ENCODE measurements at places on chromosomes 16 and 17.
A peak's percentile ranks its signal among the peaks of the same experiment; 100 is the strongest.

DNA sequence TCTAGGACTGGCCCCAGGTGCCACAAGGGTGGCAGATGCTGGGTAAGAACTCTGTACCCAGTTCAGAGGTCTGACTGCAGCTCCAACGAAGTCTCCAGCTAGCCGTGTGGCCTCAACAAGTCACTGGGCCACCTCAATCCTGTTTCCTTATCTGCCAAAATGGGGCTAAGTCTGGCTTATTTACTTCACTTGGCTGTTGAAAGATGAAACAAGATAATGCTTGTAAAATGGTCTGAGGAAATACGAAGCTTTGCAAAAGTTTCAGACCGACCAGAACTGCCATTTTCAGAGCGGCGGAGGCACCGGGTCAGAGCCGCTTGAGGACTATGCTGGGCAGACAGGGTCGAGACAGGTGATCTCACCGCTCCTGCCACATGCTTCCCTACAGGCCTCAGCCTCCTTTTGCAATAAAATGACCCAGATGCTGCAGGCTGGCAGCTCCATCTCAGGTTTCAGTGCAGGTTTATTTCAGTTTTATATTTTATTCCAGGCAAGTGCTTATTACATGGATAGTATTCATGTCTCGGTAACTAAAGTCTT, 17.2 kb downstream of the MNT start:
- DNase-seq = peak; percentile 46

- DNase-seq = peak; percentile 39
Observed at GRCh38 chr16:67562918-67563707, 787 bp downstream of the CTCF start.

DNA sequence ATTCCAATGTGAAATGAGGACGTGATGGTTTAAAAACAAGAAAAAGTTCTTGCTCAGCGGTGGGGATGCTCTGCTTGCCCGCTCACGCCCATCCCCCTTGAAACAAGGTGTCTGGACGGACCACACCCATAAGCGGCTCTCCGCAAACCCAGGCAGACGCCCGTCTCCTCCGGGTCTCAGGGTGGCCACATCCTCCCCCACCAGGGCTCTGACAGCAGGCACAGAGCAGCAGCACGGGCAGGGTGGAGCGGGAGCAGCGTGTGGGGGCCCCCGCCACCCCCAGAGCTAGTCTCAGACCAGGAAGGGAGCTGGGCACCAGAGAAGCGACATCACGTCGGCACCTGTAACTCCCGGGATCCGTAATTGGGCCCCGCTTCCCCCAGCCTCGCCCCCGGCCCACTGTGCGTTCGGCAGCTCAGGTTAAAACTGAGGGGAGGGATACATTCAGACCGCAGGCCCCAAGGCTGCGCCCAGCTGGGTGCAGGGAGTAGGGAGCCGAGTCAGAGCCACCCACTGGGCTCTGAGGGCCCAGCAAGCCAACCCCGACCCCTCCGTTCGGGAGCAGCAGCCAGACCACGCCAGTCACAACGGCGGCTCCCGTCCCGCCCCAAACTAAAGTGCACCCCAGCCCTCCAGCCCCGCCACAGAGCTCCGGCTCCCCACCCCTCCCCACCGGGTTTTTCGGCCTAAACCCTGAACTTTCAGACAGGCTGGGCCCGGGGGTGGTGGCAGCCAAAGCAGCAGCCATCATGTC, 22.0 kb downstream of the CLUH start:
- no peak for DNase-seq

GRCh38 chr17:8713878-8714277, 30.8 kb downstream of the CCDC42 start:
- DNase-seq = no peak

DNA sequence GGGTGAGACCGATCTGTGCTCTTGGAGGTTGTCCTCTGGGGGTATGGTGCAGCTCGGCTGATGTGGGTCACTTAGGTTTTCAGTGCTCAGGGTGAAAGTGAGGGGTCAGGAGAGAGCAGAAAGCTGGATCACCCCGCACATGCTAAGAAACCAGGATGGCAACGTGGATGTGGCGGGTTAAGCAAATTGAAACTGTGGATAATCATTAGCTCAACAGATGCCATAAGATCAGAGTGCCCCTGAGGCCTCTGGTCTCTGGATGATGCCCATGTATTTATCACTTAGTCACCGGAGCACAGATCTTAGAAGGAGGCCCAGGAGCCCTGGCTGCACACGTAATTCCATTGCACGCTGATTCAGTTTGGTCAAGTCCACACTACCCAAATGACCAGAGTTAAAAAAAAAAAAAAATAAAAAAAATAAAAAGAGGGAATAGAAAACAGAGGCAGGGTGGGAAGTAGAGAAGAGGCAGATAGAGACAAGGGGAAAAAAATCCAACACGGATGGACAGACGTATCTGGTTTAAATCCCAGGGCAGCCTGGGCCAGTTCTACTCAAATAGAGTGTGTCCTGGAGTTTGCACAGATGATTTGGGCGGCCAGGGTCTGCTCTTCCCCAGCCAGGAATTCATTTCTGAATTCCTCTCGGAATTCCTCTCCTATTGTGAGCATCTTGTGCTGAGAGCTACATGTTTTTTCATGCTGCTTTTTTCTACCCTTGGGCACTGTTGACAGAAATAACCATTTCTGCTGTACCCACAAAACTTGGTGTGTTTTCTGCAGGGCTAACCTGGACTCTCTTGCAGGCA, 378.3 kb downstream of the CPPED1 start:
- no peak for DNase-seq

DNA sequence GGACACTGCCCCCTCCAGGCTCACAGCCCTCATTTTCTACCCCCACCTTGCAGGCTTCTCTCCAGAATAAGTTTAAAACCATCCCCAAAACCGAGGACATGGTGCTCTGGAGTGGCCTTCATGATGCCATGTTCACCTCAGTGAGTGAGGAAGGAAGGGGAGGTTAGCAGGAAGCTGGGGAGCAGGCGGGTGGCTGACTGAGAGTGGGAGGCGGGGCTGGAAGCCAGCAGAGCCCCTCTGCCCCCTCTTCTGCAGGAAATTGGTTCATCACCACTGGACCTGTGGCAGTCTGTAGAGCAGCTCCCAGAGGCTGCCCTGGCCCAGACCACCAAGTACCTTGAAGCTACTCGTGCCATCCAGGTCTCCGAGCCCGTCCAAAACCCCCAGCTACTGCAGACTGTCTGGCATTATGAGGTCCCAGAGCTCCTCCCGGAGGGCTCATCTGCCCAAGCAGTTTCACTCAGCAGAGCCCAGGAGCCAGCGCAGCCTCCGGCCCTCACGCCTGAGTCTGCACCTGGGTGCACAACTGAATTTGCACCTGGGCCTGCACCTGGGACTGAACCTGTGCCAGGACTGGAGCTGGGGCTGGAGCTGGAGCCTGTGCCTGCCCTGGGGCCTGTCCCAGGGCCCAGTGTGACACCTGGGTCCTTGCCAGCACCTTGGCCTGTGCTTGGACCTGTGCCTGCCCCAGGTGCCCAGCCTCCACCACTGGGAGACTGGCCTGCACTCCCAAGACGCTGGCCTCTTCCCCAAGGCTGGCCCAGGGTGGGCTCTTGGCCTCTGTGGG, 19.0 kb downstream of the C16orf96 start:
- DNase-seq = no peak

GRCh38 chr16:4382795-4383357, 11.2 kb downstream of the VASN start:
- no peak for DNase-seq

GRCh38 chr17:18324140-18325050, 9.3 kb downstream of the SMCR8 start:
- no peak for DNase-seq

GRCh38 chr17:37359682-37360188, 16.1 kb upstream of the C17orf78 start:
- no peak for DNase-seq

GRCh38 chr16:74605332-74605731, 1.6 kb downstream of the GLG1 start:
- DNase-seq = no peak

DNA sequence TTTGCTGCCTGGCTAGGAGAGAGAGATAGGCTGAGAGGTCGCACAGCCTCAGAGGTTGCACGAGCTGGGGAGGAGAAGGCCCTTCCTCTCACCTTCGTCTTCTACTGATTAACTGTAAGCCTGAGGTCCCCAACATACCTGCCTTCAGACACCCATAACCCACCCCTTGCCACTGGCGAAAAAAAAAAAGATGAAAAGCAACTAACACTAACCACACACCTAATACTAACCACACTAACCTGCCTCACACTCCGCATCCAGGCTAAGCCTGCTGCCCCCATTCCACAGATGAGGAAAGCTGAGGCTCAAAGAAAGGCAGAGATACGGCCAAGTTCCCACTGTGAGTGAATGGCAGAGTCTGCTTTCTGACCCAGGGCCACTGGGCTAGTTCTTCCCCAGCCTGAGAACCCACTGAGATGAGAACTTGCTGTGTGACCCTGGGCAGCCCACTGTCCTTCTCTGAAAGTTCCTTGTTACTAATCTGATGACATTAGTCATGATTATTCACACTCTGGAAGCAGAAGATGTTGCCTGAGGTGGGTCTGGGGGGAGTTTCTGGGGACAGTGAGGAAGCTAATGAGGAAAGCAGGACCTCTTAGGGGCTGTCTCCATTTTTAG, 4.6 kb downstream of the IL21R start:
- no peak for DNase-seq

DNA sequence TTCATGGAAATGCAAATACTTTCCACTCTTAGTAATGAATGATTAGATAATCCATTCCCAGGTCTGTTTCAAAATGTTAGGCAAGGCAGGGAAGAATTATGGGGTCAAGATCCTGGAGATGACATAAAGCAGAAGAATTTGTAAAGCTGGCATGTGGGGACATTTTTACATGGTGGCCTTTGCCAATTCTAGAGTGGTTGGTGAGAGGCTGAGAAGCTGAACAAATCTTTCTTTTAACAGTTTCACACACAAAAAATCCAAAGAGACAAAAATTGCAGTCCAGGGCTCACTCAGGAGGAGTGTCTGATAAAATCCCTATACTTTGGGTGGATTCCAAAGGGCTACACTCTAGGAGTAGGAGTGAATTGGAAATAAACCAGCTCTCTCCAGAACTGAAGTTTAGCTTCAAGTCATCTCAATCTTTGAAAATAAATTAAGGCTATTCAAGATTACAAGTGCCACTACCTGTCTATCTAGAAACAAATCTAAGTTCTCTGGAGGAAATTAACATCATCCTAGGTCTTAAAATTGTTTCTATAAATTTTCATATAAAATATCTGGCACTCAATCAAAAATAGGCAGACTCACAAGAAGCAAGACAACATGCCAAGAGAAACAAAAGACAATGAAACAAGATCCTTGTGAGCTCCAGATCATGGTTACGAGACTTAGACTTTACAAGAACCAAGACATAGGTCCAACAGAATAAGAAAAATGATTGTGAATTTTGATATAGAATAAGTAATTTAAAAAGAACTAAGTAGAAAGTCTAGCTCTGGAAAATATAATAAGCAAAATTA, 113.0 kb upstream of the AXIN2 start:
- DNase-seq = no peak

GRCh38 chr17:41448506-41448905, 7.7 kb upstream of the KRT38 start:
- DNase-seq = no peak

GRCh38 chr16:50061326-50061725, 4.4 kb upstream of the HEATR3 start:
- DNase-seq = no peak

DNA sequence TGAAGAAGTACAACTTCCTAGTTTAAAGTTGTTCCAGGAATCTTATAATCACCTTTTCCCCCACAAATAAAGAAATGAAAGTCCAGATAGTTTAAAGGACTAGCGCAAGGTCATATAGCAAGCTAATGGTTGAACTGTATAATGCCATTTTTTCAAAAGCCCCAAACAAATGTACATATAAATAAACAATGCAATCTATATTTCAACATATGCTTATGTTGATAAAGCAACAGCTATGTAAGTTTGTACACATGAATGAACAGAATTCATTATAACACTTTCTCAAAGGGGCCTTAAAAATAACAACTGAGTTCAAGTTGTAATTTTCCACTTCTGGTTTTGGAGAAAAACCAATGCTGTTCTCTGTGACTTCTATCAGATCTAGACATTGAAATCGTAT, 1628.6 kb downstream of the CDH8 start:
- no peak for DNase-seq

- DNase-seq = no peak
Observed at GRCh38 chr17:14622615-14623101, 321.8 kb downstream of the HS3ST3B1 start.

- no peak for DNase-seq
Observed at GRCh38 chr17:1027044-1027443, 30.1 kb downstream of the TIMM22 start.

DNA sequence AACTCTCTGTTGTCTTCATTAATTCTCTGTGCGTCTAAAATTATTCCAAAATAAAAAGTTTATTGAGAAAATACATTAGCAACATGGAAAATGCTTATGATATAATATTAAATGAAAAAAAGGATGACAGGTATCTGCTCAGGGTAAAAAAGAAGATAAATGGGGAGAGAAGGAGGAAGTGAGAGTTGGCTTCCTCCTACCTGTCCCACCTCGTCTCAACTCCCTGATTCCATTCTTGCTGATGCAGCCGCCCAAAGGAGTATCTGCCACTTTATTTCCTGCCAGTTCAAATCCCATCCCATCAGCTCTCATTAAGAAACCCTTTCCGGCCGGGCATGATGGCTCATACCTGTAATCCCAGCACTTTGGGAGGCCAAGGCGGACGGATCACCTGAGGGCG, 72.5 kb upstream of the ALOX12 start:
- DNase-seq = no peak

DNA sequence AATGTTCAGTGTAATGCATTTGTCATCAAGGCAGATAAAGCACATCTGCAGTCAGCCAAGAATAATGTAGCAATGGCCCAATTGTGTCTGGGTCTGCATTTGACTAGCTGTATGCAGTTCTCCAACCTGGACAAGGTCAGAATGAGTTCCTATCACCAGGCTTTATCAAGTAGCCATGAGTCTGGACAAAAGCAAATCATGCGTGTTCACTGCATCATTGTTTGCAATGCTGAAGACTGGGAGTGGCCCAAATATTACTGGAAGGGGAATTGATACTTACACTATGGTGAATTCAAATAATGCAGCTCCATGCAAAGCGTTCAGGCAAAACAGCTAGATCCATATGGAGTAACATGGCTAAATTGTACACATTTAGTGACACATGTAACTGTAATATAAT, 250.9 kb downstream of the TOX3 start:
- no peak for DNase-seq

DNA sequence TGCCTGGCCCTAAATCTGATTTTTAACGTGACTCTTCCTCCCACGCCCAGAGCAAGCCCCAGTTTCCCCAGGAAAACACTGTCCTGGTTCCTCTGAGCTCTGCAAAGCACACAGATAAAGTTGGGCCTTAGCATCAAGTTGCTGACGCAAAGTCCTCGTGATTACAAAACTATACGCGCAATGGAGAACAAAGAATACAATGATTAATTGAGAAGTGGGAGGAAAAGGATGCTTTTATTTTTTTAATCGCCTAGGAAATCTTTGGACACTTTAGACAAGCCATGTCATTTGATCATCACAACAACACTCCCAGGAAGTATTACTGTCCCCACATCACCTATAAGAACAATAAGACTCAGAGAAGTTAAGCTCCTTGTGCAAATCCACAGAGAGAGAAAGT, 30.5 kb upstream of the CES5A start:
- DNase-seq = no peak

GRCh38 chr16:87780385-87780989, 14.7 kb upstream of the KLHDC4 start:
- no peak for DNase-seq
